ENCODE measurements at places on chromosomes 1 and 21.

DNA sequence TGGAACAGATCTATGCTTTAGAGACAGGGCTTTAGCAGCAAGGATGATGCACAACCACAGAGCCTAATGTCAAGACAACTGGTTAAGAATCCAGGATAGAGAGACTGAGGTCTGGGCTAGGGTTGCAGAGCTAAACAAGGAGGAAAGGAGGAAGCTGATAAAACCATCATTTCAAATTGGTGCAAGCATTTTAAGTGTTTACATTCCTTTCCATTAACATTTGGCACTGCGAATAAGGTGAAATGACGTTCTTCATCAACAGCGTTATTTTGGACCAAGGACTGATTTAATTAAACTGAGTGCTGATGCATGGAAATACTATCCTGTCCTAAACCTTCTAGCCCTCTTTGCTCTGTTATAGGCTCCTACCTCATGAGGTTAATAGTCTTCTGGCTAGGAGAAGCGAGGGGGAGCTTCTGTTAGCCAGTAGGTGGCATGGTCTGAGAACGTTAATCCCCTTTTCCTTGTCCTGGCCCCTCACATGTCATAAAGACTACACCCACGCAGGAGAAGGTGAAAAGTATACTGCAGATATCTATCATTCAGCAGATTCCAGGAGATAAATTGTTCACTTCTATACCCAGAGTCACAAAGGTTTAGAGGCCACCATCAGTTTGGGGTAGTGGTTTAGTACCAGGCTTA is 7.6 kb upstream of the C1orf21 start:
- DNase-seq: no peak

DNA sequence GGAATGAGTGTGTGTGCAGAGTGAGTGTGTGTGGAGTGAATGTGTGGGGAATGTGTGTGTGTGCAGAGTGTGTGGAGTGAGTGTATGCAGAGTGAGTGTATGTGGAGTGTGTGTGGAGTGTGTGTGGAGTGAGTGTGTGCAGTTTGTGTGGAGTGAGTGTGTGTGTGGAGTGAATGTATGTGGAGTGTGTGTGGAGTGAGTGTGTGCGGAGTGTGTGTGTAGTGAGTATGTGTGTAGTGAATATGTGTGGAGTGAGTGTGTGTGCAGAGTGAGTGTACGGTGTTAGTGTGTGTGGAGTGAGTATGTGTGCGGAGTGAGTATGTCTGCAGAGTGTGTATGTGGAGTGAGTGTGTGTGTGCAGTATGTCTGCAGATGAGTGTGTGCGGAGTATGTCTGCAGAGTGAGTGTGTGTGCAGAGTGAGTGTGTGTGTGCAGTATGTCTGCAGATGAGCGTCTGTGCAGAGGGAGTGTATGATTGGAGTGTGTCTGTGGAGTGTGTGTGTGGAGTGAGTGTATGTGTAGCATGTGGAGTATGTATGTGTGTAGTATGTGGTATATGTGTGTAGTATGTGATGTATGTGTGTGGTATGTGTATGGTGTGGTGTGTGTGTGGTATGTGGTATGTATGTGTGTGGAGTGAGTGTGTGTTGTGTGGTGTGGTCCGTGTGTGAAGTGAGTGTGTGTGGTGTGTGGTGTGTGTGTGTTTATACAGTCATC is 59.7 kb upstream of the CLDN14 start:
- DNase-seq: no peak

- DNase-seq: no peak
Measured at GRCh38 chr21:38807986-38808385, 2.3 kb downstream of the ETS2 start.

GRCh38 chr21:33360281-33360680 is 35.5 kb downstream of the IFNAR1 start:
- DNase-seq: no peak

DNA sequence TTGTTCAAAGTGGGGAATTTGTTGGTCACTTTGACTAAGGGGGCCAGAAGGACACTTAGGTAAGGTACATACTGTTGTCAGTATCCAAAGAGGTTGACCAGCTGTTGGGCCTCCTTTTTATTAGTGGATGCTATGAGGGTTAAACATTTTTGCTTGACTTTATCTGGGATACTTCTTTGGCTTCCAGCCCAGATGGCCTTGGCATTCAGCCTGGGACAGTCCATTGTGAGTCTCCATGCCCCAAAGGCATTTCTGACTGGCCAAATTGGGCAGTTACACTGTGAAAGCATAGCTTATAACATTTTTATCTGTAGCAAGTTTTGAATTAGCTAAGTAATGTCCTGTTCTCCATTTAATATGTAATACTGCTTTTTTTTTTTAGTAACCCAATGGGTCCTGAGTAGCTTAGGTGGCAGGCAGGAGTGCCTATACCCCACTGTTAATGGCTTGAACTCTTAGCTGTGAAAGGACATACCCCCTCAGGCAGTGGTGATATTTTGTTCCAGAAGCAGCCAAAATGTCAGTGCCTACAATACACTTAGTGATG is 35.4 kb upstream of the CD1D start:
- no peak for DNase-seq

DNA sequence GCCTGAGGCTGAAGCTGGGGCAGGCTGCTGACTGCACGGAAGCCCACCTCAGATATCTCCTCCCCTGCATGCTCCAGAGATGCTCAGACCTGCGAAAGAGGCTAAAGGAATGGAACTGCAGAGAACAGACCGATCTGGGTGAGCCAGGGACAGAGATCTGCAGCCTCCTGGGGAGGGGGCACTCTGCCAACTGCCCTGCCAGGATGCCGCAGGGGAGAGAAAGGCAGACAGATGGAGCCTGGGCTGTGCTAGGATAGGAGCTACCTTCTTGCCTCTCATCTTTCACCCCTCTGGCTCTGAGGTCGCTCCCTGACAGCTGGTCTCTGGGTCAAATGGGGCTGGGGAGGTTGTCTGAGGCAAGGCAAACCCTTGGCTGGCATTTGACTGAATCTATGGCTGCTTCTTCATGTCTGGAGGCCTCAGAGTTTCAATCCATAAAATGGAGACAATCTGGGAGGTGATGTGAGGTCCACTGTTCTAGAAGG is 238.2 kb downstream of the GRIK3 start:
- no peak for DNase-seq

GRCh38 chr1:206992790-206993189 is 22.5 kb upstream of the FCAMR start:
- no peak for DNase-seq

DNA sequence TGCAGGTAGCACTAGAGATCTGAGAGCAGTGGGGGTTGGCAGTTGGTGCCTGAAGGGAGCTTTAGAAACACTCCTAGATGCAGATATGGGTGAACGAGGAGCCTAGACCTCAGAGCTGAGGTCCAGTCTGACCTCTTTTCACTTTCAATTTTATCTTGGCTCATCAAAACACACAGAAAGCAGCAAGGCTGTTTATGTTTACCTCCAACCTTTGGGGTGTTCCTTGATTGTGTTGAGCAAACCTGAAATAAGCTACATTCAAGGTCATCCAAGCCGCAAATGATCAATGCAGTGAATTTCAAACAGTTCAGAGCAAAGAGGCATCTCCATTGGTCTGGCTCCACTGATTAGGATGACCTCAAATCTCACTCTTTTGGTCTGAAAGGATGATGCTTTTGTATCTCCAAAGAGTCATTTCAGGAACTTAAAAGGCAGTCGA is 1.3 kb downstream of the LY9 start:
- no peak for DNase-seq

GRCh38 chr1:30304080-30304479 is 419.3 kb downstream of the MATN1 start:
- no peak for DNase-seq
